B cell (primary cell): ENCODE measurements at places on chromosomes 6 and 20. TPM values are rescaled to one million over a fixed set of nuclear protein-coding genes. Genes with fewer than 3 reads are reported as not detected.

GRCh38 chr6:38183856-38184584 is 364.5 kb downstream of the ZFAND3 start:
- no peak for DNase-seq

GRCh38 chr6:148701375-148701774 is 45.5 kb upstream of the UST start:
- no peak for DNase-seq

DNA sequence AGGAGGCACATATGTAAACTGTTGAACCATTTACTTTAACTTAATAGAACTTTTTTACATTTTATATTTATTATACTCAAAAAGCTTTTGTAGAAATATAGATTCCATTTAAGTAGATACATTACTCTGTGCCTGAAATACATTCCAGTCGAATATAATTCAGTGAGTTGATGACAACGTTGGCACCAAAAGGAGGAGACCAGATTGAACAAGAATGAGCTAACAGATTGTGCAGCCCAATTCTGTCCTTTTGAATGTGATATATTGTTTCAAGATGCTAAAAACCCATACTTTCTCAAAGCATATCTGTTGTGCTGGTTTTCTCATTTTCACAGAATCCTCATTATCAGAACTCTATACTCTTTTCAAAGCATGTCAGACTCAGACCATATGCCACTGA is 147.4 kb upstream of the SIM1 start:
- DNase-seq: no peak

The KCNQ5 gene
- total RNA-seq: 9.4 and 10.4 TPM in 2 replicates
